ENCODE measurements at places on chromosomes 2 and 18.

- no peak for DNase-seq
Measured at GRCh38 chr2:36455788-36456187, 100.2 kb downstream of the CRIM1 start.

DNA sequence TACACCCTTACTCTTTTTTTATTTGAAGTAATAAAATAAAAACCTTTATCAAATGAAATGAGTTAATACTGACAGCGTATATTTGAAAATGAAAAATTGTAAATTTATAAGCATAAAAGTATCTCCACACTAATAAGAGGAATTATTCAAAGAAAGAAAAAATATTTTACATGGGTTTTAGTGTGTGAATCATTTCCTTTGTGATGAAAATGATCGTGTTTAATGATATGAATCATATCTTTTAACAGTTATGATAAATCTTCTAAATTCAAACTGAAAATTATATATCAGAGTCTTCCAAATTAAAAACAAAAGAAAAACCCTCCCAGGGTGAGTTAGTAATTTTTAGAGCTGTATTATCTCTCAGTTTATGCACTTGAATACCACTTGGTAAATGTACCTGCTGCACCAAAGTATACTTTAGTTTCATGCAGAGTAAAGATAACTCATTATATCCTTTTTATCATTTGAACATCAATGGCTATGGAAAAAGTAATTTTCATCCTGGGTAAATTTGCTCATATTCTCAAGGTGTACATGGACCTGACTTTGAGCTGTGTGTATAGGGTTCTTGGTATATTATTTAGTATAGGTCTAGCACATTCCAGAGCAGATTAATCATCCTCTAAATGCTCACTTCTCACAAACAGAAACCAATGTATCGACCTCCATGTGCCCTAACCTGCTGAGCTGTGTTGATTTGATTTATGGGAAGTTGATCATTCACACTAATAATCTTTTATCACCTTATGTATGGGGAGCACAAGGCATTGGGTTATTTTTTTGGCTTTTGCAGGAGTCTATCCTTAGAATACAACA is 98.7 kb upstream of the VWC2L start:
- no peak for DNase-seq

- no peak for DNase-seq
Measured at GRCh38 chr2:237868631-237869342, 9.4 kb downstream of the RAMP1 start.

DNA sequence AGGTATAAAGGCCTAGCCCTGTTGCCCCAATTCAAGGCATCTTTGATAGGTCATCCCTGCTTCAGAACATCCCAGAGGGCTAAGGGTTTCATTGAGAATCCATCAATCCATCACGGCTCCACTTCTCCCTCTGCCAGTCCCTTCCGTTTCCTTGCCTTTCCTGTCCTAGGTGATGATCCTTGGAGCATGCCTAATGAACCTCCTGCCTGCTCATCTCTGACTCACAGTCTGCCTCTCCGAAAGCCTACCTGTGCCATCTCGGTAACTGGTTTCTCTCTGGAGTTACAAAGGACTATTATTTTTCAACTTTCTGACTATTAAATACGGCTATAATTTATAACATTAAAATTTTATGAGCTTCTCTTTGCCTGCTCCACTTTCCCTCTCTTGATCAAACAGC is 36.7 kb upstream of the OSBPL6 start:
- no peak for DNase-seq

Measured in stimulated activated CD8-positive, alpha-beta memory T cell treated with anti-CD3 and anti-CD28 coated beads, Interleukin-4, amount 100 ng/mL, for 4 hours (primary cell).